ENCODE measurements at places on chromosomes 5 and 9.
A peak's percentile ranks its signal among the peaks of the same experiment; 100 is the strongest.

DNA sequence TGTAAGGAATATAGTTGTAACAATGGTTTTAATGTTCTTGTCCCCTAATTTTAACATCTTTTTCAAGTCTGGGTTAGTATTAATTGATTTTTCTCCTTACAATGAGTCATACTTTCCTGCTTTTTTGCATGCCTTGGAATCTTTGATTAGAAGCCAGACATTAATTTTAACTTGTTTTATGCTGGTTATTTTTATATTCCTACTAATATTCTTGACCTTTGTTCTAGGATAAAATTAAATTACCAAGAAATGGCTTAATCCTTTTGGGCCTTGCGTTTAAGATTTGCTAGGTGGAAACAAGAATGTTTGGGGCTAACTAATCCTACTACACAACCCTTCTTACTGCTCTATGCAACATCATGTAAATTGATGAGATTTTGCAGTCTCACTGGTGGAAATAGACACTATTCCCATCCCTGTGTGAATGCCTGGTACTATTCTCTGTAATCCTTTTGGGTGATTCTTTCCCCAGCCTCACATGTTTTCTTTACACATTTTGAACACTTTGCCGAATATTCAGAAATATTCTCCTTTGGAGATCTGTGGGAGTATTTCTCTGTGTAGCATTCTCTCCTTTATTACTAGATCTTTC is 47.2 kb downstream of the ZCCHC7 start:
- DNase-seq: no peak

GRCh38 chr9:69671311-69671878 is 776 bp downstream of the APBA1 start:
- DNase-seq: no peak

DNA sequence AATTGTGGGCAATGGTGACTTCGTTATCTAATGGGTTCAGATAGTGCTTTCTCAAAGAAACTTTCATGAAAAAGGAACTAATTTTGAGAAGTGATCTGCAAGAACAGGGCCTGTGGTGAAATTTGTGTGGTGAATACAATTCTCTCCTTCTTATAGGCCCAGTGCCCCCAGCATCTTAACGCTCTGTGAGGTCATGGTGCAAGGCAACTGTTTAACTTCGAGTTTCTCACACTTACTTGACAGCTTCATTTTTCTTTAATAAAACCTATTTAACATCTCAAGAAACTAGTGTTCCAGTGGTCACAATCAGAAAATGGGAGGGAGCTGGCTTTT is 69.2 kb downstream of the FAM114A2 start:
- DNase-seq: no peak

- DNase-seq: no peak
Observed at GRCh38 chr5:166488560-166488959, 1802.9 kb upstream of the WWC1 start.

DNA sequence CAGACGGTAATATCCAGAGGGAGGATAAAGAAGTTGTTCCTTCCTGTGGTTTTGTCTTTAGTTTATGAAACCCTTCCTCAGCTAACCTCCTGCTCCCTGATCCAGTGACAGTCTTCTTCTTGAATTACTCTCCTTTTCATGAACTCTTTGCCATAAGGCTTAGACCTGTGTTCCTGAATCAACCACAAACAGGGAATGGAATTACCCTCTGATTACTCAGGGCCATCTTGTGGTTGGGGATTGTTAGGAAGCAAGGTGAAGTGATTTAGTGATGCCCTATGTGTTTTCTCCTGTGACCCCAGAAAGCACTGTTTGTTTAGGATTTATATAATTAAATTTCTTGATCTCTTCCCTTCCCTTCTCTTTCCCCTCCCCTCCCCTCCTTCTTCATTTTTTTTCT is 409.1 kb downstream of the TAF11L14 start:
- no peak for DNase-seq

DNA sequence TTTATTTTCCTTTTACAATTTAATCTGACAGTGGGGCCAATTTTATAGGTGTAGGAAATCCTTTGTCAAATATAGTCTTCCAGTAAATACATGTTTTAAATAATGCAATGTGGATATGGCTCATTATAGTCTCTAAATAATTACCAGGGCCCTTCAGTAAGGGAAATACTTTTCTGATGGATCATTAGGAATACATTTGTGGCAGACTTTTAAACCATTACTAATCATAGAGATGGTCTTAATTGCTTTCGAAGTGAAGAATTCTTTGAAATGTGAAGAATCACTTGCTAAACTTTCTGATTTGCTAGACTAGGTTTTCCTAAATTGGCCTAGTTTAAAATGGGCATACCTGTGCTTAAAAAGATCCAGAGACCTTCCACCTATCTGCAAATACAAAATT is 105.6 kb upstream of the ELL2 start:
- DNase-seq: no peak

DNA sequence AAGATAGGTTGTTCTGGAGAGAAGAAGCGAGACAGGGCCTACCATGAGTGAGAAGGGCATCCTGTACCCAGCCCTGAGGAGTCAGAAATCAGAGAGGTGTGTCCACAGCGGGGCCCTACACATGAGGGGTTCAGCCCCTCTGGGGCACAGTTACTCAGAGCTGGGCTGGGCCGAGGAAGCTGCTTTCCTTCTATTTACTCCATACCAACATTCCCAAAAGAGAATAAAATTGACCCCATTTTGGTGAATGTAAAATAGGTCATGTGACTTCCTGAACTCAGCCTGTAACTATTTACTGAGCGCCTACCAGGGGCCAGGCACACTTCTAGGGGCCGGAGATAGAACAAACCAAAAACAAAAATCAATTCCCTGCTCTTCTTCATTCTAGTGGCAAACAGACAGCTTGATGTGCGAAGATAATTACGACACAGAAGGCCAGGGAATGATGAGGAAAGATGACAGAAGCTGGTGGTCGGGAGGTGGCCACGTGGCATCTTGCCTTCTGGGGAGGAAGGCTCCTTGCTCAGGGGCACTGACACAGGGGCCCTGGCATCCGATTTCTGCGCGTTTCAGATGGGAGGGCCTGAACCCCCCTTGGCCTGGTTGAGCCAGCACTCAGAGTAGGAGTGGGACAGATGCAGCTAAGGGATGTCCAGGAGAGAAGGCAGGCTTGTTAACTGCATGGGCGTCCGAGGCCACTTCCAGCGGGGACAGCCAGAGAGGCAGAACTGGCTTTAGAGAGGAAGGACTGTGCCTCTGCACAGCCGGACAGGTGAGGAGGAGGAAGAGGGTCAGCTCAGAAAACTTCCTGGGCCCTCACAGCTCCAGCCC is 121.8 kb downstream of the NSG2 start:
- DNase-seq: no peak

GRCh38 chr5:132684922-132685720 is 11.3 kb downstream of the IL4 start:
- no peak for DNase-seq

- no peak for DNase-seq
Observed at GRCh38 chr5:59079622-59080620, 497.0 kb downstream of the RAB3C start.

DNA sequence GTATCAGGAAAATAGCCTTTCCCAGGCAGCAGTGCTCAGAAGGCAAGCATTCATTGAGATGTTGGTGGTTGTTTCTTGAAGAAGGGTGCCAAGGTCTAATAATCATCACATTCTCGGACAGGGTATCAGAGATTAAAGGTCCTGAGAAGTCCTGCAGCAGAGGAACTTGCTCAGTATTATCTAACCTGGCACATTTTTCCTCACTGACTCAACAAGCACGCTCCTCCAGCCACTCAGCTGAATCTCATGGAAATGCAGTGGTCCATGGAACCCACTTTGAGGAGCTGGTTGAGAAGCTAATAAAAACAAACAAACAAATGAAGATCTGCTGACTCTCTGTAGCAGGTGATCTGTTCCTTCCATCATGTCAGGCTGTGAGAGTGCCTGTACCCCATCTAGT is 35.3 kb upstream of the ICE1 start:
- no peak for DNase-seq

DNA sequence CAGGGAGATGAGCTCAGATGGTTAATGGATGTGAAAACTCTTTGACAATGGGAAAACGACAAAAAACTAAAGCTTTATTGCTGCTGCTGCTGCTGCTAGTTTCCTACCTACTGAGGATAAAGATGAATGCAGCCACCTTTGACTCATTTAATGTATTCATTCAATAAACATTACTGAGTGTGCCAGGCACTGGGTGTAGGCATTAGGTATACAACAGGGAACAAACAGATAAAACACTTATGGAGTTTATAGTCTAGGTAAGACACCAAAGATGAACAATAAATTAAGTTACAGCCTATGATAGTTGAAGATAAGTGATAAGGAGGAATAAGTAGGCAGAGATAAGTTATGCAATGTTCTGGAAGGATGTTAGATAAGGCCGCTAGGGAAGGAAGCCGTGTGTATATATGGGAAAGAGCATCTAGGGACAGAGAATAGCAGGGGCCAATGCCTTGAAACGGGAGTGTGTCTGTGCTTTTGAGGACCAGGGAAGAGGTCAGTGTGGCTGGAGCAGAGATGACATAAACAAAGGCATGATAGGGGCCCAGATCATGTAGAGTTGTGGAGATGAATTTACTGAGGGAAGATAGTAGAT is 477.6 kb downstream of the NTRK2 start:
- no peak for DNase-seq

- no peak for DNase-seq
Observed at GRCh38 chr9:28407351-28407750, 834.1 kb upstream of the C9orf72 start.

GRCh38 chr5:127876384-127876783 is 173.2 kb downstream of the CCDC192 start:
- DNase-seq: no peak

DNA sequence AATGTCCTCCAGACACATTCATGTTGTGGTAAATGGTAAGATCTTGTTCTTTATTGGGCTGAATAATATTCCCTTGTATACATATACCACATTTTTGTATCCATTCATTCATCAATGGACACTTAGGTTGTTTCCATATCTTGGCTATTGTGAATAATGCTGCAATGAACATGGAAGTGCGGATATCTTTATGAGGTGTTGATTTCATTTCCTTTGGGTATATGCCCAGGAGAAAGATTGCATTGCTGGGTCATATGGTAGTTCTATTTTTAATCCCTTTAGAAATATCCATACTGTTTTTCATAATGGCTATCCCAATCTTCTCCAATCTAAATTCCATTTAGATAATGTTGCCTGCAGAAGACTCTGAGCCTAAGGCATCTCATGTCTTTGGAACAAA is 78.0 kb upstream of the TNC start:
- no peak for DNase-seq

- DNase-seq: no peak
Observed at GRCh38 chr9:6852243-6852963, 94.6 kb downstream of the KDM4C start.

DNA sequence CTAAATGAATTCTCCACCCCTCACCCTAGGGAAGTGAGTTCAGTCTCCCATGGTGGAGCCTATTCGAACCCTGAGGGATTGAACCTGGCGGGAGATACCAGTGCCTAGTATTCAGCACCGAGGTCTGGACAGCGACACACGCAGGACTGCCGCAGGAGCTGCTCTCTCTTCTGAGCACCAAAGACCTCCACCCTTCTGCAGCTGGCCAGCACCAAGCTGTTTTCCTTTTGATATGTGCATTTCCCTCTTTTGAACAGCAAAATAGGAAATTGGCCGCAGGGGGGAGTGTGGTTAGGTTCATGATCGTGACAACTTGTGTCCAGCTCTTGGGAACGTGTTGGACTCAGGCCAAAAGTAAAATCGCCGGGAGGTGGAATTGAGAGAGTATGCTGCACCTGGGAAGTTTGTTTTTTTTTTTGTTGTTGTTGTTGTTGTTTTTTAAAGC is 1.2 kb upstream of the PCSK1 start:
- peak; percentile 85 for DNase-seq

DNA sequence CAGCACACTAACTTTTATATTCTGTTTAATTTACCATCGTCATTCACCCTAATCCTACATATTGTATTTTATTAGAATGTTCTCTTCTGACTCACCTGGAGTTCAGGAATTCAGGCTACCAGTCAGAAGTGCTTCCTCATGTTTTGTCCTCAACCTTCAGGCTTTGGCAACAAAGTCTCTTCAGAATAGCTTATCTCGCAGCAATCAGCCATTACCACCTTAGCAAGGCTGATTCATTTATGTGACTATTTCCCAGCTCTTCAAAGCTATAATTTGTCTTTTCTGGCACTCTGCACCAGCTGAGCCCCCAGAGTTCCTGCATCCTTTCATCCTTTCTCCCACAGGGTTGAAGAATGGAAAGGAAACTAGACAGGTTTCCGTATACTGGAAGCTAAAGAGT is 365.5 kb upstream of the CDH18 start:
- no peak for DNase-seq

- DNase-seq: no peak
Observed at GRCh38 chr5:2813678-2814077, 62.2 kb upstream of the IRX2 start.

DNA sequence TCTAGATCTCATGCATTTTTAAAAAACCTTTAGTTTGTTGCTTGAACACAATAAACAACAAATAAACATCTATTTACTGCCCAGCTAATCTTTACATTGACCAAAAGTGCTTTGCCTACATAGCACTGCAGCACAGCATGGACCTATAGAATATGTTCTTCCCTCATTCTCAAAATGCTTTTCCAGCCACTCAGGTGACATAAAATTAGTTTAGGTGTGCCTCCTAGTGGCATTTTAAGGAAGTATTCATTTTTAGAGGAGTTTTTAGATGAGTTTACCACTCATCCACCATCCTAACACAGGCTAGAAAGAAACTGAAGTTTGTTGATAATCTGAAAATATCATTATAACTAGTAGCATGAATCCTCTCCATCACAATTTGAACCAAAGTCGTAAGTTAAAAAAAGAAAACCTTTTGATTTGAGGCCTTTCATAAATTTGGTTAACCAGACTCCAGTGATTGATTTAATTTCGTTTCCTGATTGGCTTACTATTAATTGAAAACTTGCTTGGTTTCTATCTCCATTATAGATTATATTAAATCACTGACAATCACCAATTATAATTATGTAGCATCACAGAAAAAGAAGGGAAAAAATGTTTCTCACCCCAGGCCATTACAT is 12.6 kb downstream of the PLGRKT start:
- no peak for DNase-seq

DNA sequence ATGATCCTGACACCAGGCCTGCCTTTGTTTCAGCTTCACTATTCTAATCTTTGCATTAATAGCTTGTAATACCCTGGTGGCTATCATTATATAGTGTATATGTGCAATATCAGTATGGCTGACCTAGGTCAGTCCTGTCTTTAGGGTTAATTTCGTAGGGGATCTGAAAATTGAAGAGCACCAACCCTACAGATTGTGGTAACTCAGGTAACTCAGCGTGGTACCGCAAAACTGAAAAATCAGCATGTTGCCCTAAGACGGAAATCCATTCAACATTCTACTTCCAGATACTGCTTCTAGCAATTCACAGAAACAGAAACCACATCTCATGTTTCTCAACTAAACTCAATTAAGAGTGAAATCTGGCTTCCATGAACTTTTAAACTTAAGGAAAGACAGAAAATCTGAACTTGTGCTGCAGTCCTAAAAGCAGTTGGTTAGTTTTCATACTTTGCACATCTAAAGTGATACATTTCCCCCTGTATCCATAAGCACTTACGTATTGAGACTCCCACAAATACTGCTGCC is 78.3 kb downstream of the FNIP1 start:
- DNase-seq: no peak

All from ecto neural progenitor cell (in vitro differentiated cells).